ENCODE measurements at places on chromosomes 5 and 9.
A peak's percentile ranks its signal among the peaks of the same experiment; 100 is the strongest.

DNA sequence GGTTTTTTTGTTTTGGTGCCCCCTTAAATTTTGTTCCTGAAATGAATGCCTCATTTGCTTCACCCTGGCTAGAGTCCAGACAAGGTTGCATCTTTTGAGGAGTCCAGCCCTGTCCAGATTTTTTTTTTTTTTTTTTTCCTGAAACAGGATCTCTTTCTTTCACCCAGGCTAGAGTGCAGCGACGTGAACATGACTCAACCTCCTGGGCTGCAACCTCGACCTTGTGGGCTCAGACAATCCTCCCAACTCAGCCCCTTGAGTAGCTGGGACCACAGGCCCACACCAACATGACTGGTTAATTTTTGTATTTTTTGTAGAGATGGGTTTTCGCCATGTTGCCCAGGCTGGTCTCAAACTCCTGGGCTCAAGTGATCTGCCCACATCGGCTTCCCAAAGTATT lies 469.0 kb upstream of the BRINP1 start:
- DNase-seq = no peak

GRCh38 chr9:35800530-35800929 lies 9.1 kb downstream of the NPR2 start:
- no peak for DNase-seq

GRCh38 chr5:96381526-96381925 lies 51.5 kb downstream of the PCSK1 start:
- DNase-seq = peak; percentile 3

DNA sequence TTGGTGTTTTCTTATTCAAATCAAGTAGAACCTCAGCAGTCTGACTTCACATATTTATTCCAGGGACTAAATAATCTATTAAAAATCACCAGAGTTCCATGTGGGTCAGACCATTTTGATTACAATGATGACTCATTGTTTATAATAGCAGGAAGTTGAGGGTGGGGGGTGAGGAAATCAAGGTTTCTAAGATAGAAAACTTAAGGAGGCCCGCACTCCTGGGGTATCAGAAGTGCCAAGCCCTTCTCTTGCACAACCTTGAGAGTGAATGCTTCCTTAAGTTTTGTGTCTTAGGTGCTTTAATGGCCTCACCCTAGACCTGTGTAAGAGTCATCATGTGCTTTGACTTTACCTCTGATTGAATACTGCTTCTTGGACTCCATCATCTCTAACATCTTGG lies 31.9 kb upstream of the NPR3 start:
- no peak for DNase-seq

DNA sequence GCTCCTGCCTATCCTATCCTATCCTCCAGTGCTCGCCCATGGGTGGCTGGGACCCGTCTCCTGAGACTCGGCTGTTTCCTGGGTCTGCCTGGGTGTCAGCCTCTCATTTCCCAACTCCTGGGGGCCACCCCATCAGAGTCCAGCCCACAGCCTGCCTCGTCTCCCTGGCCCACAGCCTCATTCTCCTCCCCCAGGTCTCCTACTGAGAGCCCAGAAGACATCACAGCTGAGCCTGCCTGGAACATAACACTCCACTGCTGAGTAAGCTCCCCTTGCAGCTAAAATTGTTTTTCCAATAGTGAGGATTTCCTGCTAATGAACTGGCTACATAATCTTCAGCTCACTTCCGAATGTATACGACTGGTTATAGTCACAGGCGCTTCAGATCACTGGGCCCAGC lies 95.3 kb downstream of the TTLL11 start:
- no peak for DNase-seq

- no peak for DNase-seq
Observed at GRCh38 chr5:156893517-156893916, 43.4 kb downstream of the PPP1R2B start.

DNA sequence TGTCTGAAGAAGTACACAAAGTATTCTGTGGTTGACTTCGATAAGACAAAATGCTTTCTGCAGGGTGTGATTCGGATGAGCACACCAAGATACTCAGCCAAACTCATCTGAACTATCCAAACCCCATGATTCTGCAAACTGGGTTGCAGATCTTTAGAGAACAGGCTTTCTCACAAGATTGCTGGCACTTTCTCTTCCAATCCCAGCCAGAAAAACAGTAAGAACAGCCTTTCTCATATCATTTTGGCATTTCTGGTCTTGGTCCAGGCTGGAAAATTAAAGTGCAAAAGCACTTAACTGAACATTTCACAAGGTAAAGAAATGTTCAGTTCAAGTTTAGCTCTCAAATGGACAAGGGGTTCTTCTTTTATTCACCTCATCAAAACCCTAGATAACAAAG lies 269.1 kb downstream of the NR2F1-AS1 start:
- DNase-seq = no peak

DNA sequence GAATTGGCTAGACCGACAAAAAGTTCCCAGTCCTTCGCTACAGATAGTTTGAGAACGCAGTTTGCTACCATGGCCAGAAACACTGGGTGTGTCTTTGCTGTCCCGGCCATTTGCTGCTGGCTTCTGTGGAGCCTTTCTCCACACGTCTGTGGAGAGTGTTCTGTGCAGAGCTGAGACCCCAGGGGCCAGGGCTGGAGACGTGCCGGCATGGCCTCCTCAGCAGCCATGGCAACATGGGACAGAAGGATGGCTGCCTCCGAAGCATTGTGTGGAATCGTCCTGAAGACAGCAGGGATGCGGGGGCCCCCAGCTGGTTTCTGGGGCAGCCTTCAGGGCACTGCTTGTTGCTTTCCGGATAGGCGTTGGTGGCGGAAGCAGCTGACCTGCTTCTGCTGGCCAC lies 142.8 kb downstream of the GADD45G start:
- DNase-seq = no peak

- no peak for DNase-seq
Observed at GRCh38 chr5:142758062-142758795, 11.9 kb upstream of the ARHGAP26 start.

DNA sequence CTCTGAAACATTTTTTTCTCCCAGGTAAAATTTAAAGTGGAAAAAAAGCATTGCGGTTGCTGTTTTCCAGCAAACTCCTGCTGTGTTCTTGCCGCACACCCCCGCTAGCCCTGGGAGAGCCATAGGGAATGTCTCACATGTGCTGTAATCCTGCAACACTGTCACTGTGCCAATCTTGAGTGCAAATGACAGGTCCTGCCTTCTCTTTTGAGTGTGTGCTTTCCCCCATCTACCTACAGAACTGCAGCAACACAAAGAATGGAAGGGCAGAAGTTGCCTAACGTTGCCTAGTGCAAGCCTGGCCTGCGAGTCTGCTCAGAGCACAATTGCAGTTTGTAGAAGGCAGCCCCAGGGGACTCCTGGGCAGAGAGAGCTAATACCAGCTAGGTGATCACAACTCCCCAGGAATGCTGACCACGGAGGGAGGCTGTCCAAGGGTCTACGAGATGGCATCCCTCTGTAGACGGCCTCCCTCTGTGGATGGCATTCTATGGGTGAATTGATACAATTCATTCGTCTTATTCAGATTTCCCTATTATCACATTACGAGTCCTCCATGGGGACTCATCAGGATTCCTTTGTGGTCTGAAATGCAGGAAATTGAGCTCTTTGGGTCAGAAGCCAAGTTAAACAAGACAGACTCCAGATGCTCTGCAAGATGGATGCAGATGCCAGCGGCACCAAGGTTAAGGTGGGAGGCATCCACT lies 172.6 kb upstream of the S1PR3 start:
- DNase-seq = no peak

- DNase-seq = no peak
Observed at GRCh38 chr9:137339045-137339907, 37.2 kb upstream of the NRARP start.

DNA sequence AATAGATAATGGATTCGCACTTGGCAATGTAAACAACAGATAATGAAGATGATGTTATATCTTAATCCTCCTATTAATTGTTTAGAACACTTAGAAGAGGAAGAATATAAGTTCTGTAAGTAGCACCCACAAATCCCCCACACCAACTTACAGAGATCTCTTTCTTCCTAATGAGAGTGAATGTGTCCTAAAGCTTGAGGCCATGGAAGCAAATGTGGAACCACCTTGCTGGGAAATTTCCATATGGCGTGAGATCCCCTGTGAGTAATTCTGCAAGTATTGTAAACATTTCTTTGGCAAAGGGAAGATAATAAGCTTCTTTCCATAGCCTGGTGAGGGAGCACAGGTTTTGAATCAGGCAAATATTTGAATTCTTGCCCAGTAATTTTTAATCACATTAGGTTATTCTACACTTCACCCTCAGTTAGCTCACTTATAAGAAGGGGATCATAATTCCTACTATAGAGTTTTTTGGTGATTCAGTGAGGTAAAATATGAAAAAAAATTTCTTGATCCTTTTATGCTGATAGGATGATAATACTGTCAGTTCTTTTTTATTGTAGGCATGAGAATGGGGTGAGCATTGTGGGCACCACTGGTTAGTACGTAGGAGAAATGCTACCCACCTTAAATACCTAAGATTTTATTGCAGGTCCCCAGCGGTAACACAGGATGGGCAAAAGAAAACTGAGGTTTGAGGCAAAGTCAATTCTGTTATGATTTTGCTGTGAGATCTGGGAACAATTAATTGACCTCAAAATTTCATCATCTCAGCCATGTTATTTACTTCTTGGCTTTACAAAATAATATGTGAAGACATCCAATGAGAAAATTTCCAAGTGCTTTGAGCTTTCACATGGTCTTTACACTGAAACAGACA lies 574.8 kb downstream of the PSAT1 start:
- DNase-seq = no peak

GRCh38 chr5:154795235-154795596 lies 40.0 kb downstream of the LARP1 start:
- DNase-seq = no peak

DNA sequence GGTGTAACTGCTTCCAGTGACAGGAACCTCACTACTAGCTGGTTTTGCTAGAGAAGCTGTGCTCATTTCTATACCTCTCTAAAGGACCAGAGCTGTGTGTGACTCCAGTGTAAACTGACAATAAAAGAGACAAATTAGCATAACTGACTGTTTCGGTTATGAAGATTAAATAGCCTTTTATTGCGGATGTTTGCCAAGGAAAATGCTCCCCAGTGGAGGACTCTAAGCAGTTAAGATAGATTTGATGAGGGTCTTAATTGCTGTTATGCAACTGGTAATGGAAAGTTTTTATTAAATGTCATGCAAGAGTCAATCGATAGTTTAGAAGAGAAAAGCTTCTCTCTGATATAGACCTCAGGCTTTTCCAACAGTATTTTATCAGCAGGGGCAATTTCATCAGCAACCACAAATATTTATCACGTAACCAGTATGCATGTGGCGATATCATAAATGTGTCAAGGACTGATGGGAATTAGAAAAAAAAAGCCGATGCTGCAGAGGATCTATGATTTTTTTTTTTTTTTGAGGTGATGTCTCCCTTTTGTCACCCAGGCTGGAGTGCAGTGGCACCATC lies 275.2 kb upstream of the DMAC1 start:
- DNase-seq = no peak

- DNase-seq = no peak
Observed at GRCh38 chr5:178818094-178818493, 41.7 kb upstream of the ZNF354B start.

GRCh38 chr5:30131-30530 lies 61.8 kb upstream of the PLEKHG4B start:
- no peak for DNase-seq

DNA sequence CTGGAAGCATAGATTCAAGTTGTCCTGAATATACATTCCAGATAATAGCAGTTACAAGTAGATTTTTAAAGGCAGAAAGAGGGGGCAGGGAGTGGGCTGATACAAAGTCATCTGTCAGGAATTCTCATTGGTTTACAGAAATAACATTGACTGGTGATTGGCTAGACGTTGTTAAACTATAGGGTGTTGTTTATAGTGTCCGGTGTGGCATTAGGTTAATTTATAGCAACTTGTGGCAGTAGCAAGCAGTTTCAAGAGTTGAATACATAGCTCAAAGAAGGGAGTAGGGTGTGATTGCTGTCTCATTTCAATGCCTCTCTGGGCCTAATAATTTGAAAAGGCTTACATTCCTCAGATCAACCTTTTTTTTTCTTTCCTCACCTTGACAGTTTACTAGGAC lies 10.7 kb upstream of the POC5 start:
- DNase-seq = no peak

DNA sequence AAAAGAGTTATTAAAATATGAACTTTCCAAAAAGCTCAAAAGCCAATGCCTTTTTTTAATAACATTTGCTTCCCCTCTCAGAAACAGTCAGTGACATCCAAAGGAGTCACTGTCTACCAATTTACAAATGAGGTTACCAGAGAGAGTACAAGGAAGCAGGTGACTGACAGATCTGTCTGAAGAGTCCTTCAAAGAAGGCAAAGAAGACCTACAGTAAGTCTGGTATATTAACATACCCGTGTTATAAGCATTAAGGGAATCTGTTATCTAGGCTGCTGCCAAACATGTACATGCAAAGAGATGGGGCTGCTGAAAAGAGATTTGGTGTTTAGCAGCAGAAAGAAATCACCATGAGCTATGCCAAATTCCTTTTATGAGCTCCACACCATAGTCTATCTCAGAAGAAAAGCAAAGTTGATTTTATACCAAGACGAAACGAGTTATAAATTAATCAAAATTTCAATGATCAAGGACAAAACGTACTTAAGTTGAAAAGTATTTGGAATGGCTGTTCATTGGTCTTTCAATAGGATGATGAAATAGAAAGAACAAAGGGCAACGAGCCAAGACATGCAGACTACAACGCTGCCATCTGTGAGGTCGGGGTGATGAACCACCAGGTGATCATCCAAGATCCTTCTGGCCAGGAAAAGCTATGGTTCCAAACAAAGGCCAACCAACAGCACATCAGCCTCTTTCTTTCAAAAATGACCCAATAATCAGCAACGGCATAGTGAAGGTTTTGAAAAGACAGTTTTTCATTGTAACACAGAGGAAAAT lies 8.1 kb downstream of the PRELID2 start:
- no peak for DNase-seq

- no peak for DNase-seq
Observed at GRCh38 chr9:29691145-29691544, 2117.9 kb upstream of the C9orf72 start.

DNA sequence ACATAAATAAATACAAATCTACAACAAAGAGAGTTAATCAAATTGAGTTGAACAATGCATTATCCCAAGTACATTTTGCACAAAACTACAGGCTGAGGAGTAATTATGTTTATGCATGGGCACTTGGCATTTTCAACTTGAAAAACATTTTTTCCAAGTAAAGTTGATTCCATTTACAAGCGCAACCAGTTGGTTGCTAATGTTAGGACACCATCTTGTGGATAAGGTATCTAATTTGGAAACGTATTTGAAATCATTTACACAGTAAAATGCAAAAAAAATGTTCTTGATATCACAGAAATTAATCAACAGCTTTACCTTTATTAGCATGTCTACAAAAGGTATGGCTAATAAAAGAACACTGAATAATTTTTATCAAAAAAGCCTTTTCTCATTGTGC lies 18.8 kb downstream of the FTMT start:
- DNase-seq = no peak

DNA sequence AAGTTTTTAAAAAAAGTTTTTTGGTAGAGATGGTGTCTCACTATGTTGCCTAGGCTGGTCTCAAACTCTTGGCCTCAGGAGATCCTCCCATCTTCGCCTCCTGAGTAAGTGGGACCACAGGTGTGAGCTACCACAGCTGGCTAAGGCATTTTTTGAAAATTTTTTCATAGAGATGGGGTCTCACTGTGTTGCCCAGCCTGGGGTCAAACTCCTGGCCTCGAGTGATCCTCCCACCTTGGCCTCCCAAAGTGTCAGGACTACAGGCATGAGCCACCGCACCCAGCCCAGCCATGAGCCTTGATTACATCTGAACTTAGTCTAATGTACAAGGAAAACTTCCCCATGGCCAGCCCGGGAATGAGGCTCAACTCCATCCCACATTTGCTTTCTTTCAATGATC lies 77.5 kb upstream of the PCA3 start:
- no peak for DNase-seq

All from NCI-H2107 (cell line).